Activated naive CD8-positive, alpha-beta T cell treated with anti-CD3 and anti-CD28 coated beads for 36 hours (primary cell): ENCODE measurements at places on chromosomes 6 and 20. TPM values are rescaled to one million over a fixed set of nuclear protein-coding genes. Genes with fewer than 3 reads are reported as not detected.

DNA sequence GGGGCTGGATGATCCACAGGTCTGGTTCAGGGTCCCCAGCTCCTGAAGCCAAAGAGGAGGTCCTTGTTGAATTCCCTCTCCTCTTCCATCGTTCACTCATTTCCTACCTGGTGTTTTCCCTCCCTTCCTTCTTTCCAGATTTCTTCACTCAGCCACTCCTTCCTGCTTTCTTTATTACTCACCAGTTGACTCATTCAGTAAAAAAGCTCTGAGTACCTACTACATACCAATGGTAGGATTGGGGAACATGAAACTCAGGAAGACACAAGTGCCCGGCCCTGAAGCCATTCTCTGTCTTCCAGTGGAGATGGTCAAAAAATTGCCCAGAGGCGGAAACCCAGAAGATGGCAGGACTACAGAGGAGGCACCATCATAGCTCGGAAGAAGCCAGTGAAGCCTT, 11.9 kb upstream of the NSFL1C start:
- DNase-seq = no peak

- DNase-seq = peak; percentile 56
These were observed 4.3 kb downstream of the MTCL3 start for GRCh38 chr6:127514773-127515227.

DNA sequence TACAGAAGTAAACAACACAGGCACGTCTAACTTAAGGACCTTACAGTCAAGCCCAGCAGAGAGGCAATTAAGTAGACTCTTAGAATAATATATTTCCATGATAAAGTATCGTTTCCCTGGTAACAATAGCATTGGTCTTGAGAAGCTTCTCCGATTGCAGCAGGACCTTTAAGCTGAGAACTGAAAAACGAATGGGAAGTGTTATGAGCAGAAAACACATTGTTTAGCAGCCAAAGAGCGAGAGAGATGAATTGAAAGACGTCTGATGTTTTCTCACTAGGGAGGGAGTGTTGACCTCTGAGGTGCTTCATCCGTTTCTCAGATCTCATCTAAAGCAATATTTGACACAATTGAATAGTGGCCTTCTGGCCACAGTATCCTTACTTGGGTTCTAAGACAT, 855 bp downstream of the BYSL start:
- DNase-seq = no peak

DNA sequence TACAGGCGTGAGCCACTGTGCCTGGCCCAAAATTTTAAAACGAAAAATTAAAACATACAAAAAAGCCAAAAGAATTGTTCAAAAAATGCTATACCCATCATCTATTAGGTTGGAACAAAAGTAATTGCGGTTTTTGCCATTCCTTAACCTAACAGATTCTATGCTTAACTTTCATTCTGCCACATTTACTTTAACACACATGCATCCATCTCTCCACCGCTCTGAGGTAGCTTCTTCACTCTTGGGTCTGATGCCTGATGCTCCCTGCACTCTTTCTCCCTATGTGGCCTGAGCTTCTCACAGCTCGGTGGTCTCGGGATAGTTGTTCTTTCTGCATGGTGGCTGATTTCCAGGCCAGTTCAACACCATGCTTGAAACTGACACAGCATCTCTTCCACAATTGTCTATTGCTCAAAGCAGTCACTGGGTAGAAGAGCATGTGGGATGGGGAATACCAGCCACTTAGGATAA, 4.7 kb upstream of the MANBAL start:
- DNase-seq = no peak

GRCh38 chr20:9996944-9997343, 37.8 kb upstream of the ANKEF1 start:
- DNase-seq = no peak

GRCh38 chr6:15620611-15621010, 42.2 kb downstream of the DTNBP1 start:
- DNase-seq = no peak

DNA sequence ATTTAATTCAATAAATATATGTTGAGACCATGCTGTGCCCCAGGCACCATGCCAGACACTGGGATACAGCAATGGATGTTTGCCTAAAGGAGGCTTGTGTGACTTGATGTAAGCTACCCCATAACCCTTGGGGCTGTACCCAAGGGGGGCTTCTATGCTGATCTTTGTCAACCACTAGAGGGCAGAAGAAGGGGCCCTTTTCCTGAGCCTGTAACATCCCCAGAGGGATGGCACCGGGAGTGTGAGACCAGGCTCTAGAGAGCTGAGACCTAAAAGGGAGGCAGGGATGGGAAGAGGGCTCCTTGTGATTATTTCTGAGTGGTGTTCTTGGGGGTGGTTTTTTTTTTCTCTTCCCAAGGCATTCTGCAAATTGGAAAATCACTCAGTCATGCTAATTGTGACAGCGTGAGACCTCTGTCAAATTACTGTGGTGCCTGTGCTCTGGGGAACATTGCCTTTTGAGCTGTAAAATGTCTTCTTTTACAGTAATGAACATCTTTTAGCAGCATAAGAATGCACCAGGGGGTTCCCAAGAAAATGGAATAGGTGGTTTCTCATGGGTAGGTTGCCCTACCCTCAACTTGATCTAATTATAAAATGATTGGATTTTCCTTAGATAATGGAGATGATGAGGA, 138.7 kb upstream of the SLC24A3 start:
- DNase-seq = no peak

DNA sequence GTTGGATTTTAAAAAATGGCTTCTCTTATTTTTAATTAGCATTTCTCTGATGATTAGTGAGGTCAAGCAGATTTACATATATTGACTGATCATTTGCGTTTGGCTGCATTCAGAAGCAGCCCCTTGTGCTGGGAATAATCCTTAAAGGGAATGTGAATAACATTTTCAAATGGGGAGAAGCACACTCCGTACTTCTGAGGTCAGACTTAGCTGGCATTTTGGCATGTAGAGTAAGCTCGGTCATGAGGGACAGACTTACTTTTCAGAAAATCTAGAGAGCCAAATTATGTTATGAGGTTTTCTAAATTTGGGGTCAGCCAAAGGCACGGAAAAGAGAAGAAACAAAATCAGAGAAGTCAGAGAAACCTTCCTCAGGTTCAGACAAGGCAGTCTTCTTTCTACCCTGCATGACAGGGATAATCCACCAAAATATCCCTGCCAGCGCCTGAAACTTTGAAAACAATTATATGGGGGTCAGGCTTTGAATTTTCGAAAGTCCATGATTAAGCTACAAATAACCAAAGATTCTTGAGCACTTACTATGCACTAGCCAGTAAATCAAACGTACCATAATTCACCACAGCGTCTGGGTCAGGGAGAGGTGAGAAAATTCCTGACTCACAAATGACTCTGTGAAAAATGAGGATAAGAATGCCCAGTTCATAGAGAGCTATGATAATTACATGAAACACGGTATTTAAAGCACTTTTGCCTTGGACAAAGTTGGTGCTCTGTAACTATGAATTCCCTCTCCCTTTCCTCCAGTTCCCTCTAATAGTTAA, 44.9 kb downstream of the ADAT2 start:
- no peak for DNase-seq

GRCh38 chr20:46959081-46959692, 64.5 kb downstream of the EYA2 start:
- DNase-seq = no peak

- DNase-seq = no peak
These were observed 231.5 kb upstream of the SUPT3H start for GRCh38 chr6:45609141-45609638.

DNA sequence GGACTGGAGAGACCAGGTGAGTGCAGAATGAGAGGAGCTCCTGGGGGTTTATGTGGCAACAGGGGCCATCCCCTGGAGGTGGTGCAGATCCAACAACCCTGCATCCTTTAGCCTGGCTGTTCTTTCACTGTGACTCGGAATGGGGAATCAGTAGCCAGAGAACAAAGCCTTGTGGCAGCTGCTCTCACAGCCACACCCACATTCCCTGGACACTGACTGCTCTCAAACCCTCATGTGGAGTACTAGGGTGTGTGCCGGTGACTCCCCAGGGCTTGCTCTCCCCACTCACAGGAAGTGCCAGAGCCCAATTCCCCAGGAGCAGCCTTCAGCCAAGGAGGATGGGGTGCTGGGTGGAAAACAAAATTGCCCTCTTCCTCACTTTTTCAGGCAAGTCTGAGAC, 30.2 kb upstream of the GGTLC1 start:
- no peak for DNase-seq

DNA sequence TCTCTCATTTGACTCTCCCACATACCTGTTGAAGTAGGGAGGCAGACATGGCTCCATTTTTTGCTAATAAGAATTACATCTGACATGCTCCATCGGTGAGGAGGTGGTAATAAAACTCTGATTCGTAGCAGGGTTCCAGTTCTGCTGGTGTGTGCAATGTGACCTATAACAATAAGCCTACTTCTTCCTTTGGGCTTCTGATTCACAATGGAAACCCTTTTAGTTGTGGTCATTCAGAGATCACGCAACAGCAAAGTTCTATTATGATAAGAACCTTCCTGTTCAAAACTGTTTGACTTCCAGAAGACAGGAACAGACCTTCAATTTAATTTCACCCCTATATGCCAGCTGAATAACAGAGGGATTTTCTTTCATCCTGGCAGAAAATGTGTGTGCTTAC, 31.4 kb upstream of the GSTA4 start:
- DNase-seq = no peak

DNA sequence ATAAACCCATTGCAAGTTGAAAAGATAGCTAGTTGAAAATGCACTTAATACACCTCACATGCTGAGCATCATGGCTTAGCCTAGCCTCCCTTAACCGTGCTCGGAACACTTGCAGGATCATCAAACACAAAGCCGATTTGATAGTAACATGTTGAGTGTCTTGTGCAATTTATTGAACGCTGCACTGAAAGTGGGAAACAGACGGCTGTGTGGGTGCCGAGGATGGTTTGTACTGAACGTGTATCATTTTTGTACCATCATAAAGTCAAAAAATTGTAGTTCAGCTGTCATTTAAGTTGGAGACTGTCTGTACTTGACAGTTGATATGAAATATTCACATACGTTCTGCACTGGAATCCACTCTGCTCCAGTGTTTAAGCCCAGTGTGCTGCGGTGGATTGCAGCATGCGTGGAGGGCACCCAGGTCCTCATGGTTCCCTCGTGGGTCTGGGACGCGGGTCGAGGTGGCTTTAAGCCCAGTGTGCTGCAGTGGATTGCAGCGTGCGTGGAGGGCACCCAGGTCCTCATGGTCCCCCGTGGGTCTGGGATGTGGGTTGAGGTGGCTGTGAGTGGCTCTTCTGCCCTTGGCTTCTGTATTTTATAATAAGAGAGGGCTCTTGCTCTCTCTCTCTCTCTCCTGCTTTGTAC, 77.0 kb downstream of the CDH4 start:
- DNase-seq = no peak

- DNase-seq = no peak
These were observed 503.9 kb downstream of the ADGRB3 start for GRCh38 chr6:69138893-69139494.

DNA sequence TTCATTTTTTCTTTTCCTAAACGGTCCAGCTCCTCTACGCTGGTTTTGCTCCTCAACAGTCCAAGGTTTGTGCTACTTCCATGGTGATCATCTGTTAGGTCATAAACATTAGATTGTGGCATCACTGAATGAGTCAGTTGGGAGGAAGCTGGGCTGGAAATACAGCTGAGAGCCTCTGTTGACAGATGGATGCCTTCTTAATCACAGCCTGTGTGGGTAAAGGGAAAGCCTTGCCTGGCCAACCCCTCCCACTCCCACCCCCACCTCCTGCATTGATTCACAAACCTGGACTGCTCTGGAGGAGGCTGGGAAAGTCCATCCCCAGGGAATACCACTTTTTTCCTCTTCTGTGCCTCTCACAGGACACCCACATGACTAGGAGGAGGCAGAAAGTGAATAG, 180.6 kb upstream of the CCN2 start:
- no peak for DNase-seq

DNA sequence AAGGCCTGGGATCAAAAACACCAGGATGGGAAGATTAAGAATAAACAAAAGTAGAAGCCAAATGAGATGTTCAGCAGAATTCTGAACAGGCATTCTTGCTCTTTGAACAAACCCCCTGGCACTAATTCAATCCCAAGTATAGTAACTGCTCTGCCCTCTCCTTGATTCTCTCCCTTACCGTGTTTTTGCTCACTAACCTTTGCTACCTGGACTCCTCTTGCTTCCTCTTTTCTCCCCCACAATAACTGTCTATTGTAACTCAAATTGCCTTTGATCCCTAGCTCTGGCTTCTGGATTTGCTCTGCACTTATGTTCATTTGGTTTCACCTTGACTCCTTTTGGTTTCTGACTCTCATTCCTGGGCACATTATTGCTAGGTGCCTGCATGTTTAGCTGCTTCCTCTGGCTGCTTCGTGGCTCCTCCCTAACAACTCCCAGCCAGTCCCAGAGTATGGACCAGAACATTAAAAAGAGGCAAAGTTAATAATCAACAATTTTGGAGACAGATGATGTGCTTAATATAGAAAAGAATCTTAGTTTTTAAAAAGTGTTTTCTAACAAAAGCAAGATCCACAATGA, 65.4 kb upstream of the PHIP start:
- no peak for DNase-seq

GRCh38 chr6:8234321-8234720, 132.0 kb upstream of the EEF1E1 start:
- DNase-seq = no peak

DNA sequence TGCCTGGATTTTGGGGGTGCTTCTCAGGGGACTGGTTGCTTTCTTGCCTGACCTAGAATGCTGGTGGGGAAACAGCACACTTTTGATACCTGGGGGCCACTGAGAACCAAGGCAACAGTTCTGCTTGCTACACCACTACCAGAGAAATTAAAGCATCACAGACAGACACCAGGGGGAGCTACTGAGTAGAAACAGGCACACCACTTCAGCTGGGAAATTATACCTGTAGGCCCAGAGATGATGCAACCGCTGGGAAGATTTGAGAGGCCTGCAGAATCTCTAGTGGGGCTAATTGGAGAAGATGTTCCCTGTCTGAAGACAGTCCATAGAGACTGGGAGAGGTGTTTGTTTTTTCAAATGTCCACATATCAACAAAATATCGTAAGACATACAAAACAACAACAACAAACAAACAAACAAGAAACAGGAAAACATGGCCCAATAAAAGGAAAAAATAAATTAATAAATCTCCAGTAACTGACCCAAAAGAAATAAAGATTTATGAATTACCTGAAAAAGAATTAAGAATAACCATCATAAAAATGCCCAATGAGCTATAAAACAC, 129.4 kb upstream of the RIN2 start:
- DNase-seq = peak; percentile 34

Gene BHLHE23
- not detected for total RNA-seq

Gene SALL4
- total RNA-seq = 0.66 TPM

Gene VSX1
- not detected for total RNA-seq

Gene ID1
- 0.37 TPM for total RNA-seq

Gene HNF4A
- total RNA-seq = not detected

Gene RSPH3
- 3.3 TPM for total RNA-seq

Gene ABHD16B
- not detected for total RNA-seq

Gene SLC17A3
- not detected for total RNA-seq

Gene SULF2
- total RNA-seq = 0.88 TPM
